ENCODE measurements at places on chromosomes 12 and 14.

- no peak for DNase-seq
Measured at GRCh38 chr12:7015555-7016370, 2.5 kb downstream of the LPCAT3 start.

- DNase-seq: no peak
Measured at GRCh38 chr12:94308612-94309011, 151.1 kb downstream of the CEP83 start.

- no peak for DNase-seq
Measured at GRCh38 chr12:72471806-72472205, 199.6 kb downstream of the TRHDE start.

GRCh38 chr14:102699416-102700110 lies 77.7 kb upstream of the TRAF3 start:
- DNase-seq: no peak

DNA sequence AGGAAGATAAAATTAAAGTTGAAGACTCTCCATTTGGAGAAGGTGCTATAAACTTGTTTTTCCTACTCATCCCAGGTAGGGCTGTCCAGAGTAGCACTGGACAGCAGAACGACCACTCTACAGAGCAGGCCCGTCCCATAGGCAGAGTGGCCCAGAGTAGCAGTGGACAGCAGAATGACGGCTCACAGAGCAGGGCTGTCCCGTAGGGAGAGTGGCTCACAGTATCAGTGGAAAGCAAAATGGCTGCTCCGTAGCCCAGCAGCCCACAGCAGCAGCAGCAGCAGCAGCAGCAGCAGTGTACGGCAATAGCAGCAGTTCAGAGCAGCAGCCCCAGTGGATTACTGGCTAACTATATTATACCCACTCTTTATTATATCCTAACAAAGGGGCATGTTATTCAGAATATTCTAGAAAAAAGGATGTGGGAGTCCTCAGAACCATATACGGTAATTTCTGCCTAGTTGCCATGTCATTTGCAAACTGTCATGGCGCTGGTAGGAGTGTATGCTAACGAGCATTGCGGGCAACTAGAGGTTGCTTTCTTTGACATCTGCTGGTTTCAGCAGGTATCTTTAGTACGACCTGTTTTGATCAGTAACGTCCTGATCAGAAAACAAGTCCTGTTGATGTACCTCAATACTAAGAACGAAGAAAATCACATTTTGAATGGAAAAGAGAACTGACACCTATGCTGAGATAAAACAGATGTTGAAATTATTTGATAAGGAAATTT lies 567.3 kb downstream of the SLC16A7 start:
- no peak for DNase-seq

DNA sequence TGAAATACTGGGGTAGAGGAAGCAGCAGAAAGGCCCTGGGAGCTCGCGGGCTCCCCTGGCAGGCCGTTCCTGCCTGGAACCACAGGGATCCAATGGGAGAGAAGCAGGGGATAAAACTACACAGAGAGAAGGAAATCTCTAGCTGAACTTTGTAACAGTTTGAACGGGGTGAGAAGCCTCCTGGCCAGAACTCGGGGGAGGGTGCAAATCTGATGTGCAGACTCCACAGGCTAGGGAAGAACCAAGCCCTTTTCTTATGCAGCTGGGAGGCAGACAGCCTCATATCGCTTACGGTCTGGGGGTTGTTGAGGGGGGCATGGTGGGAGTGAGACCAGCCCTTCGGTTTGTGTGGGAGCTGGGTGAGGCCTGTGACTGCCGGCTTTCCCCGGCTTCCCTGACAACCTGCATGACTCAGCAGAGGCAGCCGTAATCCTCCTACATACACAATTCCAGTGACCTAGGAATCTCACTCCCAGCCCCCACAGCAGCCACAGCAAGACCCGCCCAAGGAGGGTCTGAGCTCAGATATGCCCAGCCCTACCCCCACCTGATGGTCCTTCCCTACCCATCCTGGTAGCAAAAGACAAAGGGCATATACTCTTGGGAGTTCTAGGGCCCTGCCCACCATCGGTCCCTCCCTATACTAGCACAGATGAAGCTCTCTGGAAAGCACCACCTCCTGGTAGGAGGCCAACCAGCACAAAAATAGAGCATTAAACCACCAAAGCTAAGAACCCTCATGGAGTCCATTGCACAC lies 143.0 kb downstream of the TMTC1 start:
- no peak for DNase-seq

GRCh38 chr14:23801766-23802165 lies 151.8 kb upstream of the DHRS4 start:
- DNase-seq: no peak

DNA sequence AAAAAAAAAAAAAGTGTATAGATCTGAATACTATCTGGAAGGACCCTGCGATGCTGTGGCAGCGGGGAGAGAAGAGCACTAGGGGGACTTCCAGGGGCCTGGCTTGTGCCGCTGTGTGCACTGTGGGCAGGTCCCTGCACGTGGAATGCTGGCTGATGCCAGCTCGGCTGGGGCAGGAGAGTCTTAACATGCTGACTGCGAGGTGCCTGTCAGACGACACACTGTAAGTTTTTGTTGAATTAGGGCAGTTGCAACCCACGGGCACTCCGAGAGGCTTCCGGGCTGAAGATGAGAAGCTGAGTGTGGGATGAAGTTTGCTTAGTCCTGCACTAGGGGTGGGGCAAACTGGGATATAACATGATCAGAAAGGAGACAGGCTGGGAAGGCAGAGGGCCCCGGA lies 10.7 kb downstream of the GLT1D1 start:
- no peak for DNase-seq

GRCh38 chr14:67911562-67911961 lies 92.0 kb downstream of the RAD51B start:
- no peak for DNase-seq

DNA sequence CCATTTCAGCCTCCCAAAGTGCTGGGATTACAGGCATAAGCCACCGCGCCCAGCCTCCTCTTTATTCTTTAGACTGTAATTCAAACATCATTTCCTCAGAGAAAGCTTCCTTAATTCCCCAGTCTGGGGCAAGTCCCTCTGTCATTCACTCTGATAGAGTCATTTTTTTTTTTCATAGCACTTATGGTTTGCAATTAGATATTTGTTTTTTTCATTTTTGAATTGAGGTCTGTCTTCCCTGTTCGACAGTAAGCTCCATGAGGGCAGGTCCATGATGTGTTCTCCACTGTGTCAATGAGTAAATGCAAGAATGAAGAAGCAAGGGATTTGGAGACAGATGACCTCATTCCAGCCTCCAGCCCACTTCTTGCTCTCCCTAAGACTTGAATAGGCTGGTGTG lies 12.1 kb downstream of the ASIC1 start:
- no peak for DNase-seq

- DNase-seq: peak; percentile 89
Measured at GRCh38 chr12:575948-576614, 87.2 kb downstream of the NINJ2 start.

DNA sequence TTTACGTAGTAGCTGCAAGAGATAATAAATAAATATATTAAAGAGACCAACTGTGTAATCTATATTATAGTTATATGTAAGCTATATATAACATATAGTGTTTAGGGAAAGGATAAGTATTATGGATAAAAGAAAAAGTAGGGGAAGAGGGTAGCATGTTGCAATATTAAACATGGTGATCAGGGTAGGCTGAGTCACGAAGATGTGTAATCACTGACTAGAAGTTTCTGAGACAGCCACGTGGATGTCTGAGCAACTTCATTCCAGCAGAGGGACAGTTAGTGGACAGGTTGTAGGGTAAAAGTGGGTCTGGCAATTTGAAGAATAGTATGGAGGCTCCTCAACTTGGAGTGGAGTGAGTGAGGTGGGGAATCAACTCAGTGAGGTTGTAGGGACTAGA lies 109.7 kb downstream of the ANO4 start:
- no peak for DNase-seq

DNA sequence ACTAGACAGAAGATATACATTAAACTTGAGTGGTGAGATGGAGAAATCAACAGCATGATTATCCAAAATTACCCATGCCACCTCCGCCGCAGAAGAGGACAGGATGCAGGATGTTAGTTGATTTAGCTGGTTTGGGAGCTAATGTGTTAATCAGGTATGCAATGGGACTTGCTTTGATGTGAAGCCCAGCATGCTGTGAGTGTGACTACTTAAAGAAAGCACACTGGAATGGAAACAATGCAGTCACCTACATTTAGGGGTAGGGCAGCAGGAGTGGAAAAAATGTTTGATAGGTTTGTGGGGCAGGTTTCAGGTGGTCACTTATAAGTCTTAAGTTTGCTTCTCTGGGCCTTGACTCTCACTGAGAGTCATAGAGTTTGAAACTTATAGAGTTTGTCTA lies 170.0 kb upstream of the DAAM1 start:
- no peak for DNase-seq

DNA sequence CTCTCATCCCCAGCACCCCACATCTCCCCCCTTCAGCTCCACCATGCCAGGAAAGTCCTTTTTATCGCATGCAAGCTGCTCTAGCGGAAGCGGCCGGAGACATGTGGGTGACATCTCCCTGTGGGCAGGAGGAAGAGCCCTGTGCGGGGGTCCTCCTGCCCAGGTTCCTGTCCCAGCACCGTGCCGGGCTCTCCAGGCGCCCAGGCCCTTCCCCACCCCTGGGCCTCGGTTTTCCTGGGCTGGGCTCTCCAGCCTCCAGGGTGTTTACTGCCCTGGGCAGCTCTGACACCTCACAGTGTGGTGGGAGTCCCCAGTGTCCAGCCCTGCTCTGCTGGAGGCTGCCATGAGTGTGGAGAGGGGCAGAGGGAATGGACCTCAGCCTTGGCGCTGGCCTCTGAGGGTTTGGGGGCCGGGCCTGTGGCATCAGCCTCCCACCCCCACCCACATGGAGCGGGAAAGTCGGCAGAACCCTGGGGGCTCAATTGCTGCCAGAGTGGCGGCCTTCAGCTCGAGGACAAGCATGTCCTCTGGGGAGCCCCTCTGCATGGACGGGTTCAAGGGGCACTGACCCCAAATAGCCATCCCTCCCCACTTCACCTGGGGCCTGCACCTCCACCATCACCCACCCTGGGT lies 16.9 kb downstream of the ASPG start:
- DNase-seq: no peak

- DNase-seq: no peak
Measured at GRCh38 chr12:70692681-70693288, 55.6 kb upstream of the PTPRB start.

- DNase-seq: peak; percentile 95
Measured at GRCh38 chr14:51989293-51990234, at the start of gene RTRAF. RTRAF (plus strand) TSS chr14:51989546; CDS start chr14:51989640, 94 bp downstream.

GRCh38 chr12:26699237-26699636 lies 133.8 kb downstream of the ITPR2 start:
- DNase-seq: no peak

DNA sequence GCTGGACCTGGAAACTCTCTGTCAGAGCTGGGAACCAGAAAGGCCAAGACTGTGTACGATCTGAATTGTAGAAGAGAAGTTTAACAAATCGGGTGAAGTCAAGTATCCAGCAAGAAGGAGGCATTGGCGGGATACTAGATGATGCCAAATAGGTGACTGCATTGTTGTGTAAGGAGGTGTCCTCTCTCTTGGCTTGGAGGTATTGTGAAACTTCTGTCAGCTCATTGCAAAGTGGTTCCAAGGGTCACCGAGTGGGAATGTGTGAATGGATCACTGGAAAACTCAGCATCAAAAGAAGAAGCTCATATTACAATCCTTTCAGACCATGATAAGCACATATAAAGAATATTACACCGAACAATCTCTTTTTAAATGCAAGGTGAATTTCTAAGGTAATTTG lies 11.7 kb downstream of the NAV3 start:
- no peak for DNase-seq

- no peak for DNase-seq
Measured at GRCh38 chr12:127489061-127489460, 777.9 kb upstream of the TMEM132C start.

DNA sequence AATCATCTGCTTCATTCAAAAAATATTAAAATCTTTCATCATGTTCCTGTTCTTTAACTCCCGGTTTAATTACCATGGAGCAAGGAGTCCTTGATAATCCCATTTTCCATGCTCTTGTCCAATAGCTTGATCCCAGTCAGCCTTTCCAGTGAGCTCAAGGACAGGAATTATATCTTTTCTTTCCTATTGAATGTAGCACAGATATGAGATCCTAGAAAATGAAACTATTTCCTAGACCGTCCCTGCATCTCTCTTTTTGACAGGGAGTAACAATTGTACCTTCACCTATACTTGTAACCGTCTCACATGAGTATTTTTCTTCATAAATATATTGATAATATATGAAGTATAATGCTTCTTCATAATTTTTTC lies 35.6 kb downstream of the PIK3C2G start:
- no peak for DNase-seq

GRCh38 chr12:107386569-107386968 lies 293.2 kb upstream of the CRY1 start:
- peak; percentile 51 for DNase-seq

DNA sequence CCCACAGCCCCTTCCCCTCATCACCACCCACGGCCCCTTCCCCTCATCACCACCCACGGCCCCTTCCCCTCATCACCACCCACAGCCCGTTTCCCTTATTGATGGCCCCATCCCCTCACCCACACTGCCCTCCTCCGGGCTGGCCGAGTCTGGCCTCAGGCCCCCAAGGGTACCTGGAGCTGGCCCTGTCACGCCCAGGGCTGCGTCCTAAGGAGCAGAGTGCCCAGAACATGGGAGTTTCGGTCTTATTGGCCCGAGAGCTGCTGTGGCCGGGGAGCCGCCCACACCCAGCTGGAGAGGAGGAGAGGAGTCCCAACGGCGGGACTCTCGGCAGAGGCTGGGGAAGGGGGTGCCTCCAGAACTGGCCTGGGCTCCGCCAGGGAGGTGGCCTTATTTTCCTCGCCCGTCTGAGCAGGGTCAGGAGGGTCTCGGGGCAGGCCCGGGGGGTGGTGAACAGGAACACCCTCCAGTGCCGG lies 182.3 kb downstream of the KIF26A start:
- DNase-seq: no peak

- DNase-seq: no peak
Measured at GRCh38 chr14:100737526-100737925, 10.8 kb downstream of the DLK1 start.

- DNase-seq: no peak
Measured at GRCh38 chr14:70780396-70781075, 28.8 kb downstream of the MAP3K9 start.

GRCh38 chr14:74415115-74415437 lies 10.9 kb downstream of the SYNDIG1L start:
- no peak for DNase-seq

DNA sequence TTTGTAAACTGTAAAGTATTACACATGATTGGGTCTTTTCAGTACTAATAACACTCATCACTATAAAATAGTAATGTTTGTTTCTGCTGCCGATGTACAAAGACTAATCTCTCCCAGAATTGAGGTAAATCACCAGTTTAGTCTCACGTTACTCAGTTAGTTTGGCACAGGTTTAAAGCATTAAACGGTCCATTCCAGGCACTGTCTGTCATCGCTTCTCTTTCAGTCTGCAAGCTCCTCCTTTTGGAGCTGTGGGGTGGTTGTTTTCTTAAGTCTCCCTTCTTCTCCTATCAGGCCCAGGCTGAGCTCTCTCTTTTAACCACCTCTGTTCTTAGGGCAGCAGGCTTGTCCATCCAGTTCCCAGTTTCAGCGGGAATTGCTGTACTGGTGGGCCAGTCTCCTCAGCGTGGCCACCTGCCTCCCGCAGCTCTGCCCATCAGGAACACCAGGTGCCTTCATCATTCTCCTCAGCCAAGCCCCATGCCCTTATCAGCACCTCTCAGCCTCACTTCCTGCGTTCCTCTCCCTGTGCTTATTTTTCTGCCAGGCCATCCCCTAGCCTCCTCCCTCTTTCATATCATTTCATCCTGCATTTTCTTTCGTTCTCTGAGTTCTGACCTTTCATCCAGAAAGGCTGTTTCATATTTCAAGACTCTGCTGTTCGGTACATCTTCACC lies 149.0 kb downstream of the TGFB3 start:
- DNase-seq: no peak

All from activated naive CD8-positive, alpha-beta T cell treated with anti-CD3 and anti-CD28 coated beads for 36 hours (primary cell).